Right hindlimb (tissue), 1 donor: ENCODE measurements at places on chromosomes 11 and 22.

DNA sequence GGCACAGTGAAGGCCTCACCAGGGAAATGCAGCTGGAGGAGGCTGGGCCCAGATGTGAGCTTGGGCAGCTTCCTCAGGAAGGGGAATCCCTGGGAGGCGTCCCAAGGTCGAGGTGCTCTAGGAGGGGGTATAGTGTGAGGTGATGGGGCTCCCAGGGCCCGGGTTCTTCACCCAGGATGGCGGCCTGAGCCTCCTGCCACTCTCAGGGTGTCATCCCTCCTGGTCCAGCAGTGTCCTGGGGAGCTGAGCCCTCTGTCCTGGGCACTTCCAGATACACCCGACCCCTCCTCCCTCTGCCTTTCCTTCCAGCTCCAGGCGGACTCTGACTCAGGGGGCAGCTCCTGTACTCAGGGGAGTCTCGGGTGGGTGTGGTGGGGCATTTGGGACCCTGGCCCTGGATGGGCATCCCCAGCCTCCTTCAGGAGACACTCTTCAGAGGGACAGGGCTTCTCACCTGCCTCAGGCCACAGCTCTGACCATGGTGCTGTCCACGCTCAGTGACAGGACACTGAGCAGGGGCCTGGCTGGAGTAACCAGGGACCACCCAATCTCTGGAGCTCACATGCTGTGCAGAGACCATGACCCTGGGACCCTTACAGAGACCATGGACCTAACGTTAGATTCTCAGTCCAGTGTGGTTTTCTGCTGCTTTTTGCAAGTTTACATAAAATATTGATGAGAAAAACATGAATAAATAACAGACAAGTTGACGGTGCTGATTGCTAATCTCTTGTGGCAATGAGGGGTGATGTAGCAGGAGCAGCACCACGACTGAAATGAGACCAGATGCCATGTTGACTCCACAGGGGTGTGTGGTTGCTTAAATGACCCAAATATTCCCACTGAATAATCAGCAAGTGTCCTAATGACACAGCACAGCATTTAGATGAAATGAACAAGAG is 101.9 kb downstream of the GGTLC2 start:
- no peak for DNase-seq

- no peak for DNase-seq
Measured at GRCh38 chr11:88246696-88247095, 71.5 kb upstream of the RAB38 start.

- DNase-seq, result no peak
Measured at GRCh38 chr11:134144744-134145143, 75.9 kb downstream of the JAM3 start.

DNA sequence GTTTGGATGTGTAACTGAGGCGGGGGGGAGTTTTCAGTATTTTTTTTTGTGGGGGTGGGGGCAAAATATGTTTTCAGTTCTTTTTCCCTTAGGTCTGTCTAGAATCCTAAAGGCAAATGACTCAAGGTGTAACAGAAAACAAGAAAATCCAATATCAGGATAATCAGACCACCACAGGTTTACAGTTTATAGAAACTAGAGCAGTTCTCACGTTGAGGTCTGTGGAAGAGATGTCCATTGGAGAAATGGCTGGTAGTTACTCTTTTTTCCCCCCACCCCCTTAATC is 2.3 kb downstream of the MALAT1 start:
- no peak for DNase-seq

GRCh38 chr11:102110761-102111010 is 439 bp downstream of the YAP1 start:
- DNase-seq, result no peak

DNA sequence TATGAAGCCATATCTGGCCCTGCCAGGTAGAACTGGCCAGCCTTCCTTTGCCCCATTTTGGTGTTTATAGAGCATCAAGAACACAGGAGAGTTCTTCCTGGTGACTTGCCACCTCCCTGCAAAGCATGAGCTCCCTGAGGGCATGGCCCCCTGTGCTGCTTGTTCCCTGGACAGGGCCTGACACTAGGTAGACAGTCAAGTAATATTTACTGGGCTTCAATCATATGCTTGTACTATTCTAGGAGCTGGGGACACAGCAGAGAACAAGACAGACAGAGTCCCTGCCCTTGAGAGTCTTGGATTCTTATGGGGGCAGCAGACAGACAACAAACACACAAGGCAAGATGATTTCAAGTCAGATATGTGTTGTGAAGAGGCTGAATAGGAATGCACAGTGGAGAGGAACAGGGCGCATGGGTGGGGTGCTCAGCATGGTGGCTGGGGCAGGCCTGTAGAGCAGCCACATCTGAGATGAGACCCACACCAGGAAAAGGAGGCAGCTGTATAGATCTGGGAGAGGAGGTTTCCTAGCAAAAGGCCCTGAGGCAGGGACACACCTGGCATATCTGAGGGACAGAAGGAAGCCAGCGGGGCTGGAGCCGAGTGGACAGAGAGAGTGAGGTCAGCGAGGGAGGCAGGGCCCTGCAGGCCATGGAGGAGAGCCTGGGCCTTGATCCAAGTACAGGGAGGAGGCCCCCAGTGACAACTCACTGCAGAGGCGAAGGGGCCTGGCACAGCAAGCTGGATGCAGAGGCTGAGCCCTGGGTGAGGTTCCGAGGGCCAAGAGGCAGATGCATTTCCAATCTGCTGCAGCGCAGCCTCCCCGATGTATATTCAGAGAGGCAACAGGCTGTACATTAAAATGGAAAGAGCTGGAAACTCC is 10.2 kb upstream of the CBX6 start:
- peak; percentile 68 for DNase-seq

DNA sequence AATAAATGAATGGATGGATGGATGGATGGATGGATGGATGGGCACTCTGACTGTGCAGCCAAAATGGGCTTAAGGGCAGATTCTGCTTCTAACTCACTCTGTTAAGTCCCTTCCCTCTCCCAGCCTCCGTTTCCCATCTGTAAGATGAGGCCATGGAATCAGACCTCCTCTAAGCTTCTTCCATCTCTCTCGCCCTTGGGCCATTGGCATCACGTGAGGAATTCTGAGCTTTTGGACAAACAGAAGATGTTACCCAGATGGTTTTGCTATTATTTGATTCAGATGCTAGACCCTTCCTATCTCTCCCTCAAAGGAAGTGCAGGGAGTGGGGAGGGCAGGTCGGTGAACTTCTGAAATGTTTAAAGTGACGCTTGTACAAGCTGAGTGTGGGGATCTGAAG is 4.0 kb upstream of the CYTH4 start:
- DNase-seq, result no peak

- peak; percentile 14 for DNase-seq
Measured at GRCh38 chr11:2580571-2581001, 119.2 kb downstream of the KCNQ1OT1 start.
